ENCODE measurements at places on chromosomes 3 and 15. TPM values are rescaled to one million over a fixed set of nuclear protein-coding genes. Genes with fewer than 3 reads are reported as not detected.

Gene MKRN2OS
- polyA plus RNA-seq: 1.1 TPM

Gene CCDC54
- not detected for polyA plus RNA-seq

Gene COL6A6
- polyA plus RNA-seq: 1.1 TPM

Gene SPINK8
- not detected for polyA plus RNA-seq

DNA sequence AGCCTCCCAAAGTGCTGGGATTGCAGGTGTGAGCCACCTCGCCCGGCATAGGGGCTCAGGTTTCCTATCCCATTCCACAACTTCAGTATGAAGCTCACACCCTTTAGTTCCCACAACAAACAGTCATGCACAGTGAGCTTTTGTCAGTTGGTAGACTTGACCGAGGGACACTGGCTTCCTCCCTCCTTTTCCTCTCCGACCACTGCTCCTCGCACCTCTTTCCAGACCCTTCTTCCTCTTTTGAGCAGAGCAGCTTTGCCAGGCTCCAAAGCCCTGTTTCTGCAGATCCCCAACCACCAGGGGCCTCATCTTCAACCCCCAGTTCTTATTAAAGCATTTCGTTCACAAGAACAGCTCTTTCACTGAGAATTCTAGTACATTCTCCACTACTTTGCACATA is 12.7 kb upstream of the CILP start:
- no peak for DNase-seq

- no peak for DNase-seq
Measured at GRCh38 chr3:63352008-63352279, 73.8 kb downstream of the SYNPR start.

- DNase-seq: no peak
Measured at GRCh38 chr15:85606738-85607137, 188.0 kb downstream of the KLHL25 start.

DNA sequence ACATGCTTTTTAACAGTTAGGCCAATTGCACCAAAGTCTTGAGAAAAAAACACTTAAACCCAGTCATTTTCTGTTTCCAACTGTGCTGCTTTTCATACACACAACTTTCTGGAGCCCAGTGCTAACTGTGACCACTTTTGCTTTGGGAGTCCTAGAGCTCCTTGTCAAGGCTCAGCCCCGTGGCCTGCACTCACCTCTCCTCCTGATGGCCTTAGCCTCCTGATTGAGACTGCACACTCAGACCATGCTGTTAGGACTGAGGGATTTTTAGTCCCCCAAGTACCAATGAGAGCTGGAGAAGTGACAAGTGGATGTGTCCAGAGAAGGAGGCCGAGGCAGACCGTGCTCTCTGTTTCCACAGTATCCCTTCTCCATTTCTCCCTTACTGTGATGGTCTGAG is 15.2 kb upstream of the RARRES1 start:
- DNase-seq: no peak

- no peak for DNase-seq
Measured at GRCh38 chr15:43186003-43186353, 775 bp downstream of the CCNDBP1 start.
